ENCODE measurements at places on chromosomes 16 and 17. TPM values are rescaled to one million over a fixed set of nuclear protein-coding genes. Genes with fewer than 3 reads are reported as not detected.

GRCh38 chr16:66524601-66525164 lies 25.2 kb downstream of the TK2 start:
- no peak for DNase-seq

- DNase-seq, result no peak
Measured at GRCh38 chr17:46176975-46177374, 16.3 kb downstream of the KANSL1 start.

DNA sequence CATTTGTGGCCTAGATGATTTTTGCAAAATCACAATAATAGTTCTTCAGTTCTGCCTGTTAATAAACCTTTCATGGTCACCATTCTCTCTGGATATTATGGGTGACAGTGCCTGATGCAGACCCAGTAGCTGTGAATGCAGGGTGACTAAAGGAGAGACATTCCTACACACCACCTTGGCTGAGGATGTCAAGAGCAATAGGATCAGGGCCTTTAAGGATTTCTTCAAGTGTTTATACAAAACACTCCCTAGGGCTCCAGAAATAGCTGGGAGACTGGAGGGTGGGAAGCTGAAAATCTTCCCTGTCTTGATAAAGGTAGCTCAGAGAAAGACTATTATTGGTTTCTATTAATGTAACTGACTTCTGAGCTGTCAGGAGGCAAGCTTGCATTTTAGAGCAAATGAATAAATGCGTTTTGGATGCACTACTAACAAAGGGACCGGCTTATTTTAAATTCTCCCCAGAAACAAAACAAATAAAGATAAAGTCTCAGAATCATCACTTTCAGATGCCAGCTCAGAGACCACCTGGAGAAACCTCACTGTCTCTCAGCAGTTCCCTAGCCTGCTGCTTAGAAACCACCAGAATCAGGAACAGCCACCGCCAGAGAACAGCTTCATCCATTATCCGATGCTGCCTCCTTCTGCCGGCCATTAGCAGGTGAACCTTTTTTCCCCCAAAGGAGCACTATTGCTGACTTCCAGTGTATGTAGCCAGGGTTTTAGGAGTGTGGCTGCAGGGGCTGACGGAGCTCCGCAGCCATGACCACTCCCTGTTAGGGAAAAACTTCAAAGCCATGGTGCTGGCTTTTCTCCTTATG lies 171.4 kb upstream of the DYNLRB2 start:
- DNase-seq, result no peak

DNA sequence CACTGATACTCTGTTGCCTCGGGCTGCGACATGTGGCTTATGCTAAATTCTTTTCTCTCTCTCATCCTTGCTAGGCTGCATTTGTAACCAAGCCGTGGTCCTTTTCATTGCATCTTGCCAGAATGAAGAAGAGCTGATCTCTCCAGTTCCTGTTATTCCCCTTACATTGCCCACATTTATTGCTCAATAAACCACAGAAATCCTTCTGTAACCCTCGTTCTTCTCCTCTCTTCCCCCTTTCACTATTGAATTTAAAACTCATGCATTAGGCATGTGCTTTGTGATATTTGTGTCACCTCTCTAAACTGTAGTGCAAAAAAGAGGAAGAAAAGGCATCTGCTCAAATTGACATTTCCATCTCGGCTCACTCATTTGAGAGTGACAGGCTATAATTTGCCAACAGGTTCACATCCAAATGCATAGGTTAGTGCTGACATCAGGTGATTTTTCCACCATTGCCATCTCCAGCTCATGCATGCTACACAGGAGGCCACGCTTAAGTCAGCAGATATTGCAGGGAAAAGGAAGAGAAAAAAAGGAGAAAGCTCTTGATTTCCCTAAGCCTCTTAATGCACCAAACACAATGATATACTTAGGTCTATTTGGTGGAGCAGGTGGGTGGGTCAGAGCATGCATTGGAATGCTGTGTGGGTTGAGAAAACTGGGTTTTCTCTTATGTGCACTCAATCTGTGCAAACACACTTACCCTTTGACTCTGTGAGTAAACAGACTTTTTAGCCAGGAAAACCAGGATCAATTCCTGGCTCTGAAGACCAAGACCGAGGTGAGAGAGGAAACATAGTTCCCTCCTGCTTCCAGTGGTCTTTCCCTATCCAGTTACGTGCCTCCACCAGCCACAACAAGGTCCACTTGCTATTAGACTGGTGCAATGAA lies 642.7 kb downstream of the HS3ST4 start:
- DNase-seq, result no peak

- DNase-seq, result no peak
Measured at GRCh38 chr16:70490261-70490660, 33.1 kb downstream of the COG4 start.

- DNase-seq, result no peak
Measured at GRCh38 chr16:85252461-85252860, 140.2 kb upstream of the CIBAR2 start.

DNA sequence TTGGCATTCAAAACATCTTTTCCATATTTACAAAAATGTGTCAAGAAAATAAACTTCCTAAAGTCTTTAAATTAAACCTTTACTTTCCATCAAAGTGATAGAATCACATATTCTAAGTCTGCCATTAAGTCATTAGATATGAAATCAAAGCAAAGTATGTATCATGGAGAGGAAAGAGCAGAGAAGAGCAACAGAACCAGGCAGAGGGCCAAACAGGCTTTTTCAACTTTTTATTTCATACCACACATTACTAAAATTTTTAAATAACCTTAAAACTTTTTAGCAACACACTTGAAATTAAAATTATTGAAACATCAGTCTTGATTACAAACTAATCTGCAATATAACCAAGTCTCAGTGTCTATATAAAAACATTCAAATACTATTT lies 13.8 kb downstream of the SIAH1 start:
- DNase-seq, result no peak

- no peak for DNase-seq
Measured at GRCh38 chr16:15736529-15736928, 86.5 kb downstream of the NDE1 start.

RHBDL1 gene
- total RNA-seq, result 2.0 TPM

CDH11 gene
- total RNA-seq, result 176 TPM

KRT36 gene
- total RNA-seq, result not detected

KRTAP2-3 gene
- total RNA-seq, result not detected

CCL13 gene
- 10.2 TPM for total RNA-seq

MFAP4 gene
- total RNA-seq, result 270 TPM

KRTAP4-3 gene
- not detected for total RNA-seq
